ENCODE measurements at places on chromosomes 2 and 18.

GRCh38 chr2:23746141-23746863, 180.6 kb downstream of the ATAD2B start:
- DNase-seq = no peak

DNA sequence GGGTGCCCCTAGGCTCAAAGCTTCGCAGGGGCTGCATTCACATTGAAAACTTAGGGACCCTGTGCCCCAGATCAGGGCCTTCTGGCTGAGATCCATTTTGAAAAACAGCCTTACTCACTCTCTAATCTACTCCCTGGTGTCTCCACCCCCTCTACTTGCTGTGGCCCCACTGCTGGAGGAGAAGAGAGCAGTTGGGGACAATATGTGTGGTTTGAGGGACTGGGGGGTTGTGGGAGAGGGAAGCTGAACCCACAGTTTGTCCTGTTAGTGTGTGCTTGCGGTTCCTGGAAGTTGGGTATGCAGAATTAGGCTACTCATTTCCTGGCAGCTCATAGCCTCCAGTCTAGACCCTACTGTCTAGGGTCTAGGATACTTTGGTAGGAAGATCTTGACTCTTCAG, 211.4 kb downstream of the PRKCE start:
- no peak for DNase-seq

DNA sequence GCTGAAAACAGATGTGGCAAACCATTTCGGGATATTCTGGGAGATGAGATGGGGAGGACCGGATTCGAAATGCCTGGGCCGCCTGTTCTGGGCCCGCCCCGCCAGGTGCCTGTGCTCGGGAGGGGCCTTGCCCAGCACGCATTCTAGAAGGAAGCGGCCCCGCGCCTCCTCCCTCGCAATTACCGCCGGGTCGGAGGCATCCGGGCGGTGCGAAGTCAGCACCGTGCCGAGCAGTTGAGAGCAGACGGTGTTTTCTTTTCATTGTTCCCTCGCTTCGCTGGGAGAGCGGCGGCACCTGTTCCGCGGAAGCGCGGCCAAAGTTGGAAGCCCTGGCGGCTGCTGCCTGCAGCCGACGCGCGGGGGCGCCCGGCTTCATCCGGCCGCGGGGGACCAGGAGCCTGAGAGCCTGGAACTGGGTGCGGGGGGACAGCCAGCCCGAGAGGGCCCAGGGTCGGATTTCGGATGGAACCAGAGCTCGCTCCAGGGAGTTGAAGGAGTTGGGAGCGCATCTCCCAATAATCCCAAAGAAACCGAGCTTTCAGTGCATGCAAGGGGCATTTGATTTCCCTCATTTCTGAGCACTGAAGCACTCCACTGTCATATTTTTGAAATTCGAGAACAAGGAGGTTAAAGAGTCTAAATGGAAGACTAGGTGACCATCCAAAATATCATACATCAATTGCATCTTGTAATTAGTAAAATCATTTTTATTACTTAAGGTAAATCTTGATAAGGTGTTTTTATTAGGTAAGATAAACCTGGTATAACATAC, 241.8 kb upstream of the RAB12 start:
- DNase-seq = no peak

DNA sequence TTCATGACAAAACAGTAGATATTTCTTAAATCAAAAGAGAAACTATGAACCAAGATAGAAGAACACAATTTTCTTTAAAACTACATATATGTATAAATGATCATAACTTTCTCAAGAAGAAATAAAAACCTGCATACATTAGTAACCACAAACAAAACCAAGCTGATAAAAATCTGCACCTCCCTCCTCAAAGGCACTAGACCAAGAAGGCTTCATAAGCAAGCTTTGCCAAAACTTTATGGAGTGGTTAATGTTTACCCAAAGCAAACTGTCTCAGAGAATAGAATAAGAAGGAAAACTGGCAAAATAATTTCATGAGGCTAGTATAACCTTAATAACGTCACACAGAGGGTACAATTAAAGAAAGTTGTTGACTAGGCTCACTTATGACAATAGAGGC, 138.3 kb downstream of the ZBTB7C start:
- DNase-seq = no peak

GRCh38 chr2:205496370-205496769, 185.9 kb upstream of the NRP2 start:
- DNase-seq = no peak

DNA sequence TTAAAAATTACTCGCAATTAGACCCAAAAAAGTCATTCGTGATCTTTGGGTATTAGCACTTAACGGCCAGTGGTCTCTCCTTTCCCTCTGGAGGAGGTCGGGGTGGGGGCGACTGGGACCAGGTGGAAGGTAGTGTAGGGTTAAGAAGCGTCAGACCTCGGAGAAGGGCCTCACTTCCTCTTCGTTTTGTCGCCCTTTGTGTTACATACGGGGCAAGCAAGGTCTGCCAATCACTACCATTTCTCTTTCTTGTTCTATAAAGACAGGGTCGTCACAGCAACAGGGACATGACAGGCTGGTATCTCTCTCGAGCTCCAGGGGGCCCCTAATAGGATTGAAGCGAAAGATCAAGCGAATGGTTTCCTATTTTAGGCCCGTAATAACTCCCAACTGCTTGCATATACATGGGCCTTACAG, 136.6 kb downstream of the INSIG2 start:
- no peak for DNase-seq

GRCh38 chr2:238655198-238655860, 192.6 kb upstream of the TWIST2 start:
- DNase-seq = no peak

- DNase-seq = peak; percentile 91
These were observed 32.8 kb downstream of the LPIN2 start for GRCh38 chr18:2979871-2980790.

DNA sequence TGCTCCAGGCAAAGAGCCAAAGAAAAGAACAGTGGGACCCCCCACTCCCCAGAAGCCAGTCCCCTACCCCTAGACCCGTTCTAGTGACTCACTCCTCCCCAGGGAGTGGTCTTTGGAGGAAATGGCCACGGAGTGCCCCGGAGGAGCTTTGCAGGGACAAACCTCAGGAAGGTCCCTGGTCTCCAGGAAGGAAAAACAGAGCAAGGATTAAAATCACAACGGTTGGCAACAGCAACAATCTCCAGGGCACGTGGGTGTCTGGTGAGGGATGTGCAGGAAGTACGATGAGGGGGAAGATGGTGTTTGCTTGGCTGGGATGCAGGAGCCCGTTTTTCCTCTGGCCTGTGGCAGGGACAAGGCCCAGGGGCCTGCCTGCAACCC, 135.0 kb downstream of the SMAD2 start:
- no peak for DNase-seq

DNA sequence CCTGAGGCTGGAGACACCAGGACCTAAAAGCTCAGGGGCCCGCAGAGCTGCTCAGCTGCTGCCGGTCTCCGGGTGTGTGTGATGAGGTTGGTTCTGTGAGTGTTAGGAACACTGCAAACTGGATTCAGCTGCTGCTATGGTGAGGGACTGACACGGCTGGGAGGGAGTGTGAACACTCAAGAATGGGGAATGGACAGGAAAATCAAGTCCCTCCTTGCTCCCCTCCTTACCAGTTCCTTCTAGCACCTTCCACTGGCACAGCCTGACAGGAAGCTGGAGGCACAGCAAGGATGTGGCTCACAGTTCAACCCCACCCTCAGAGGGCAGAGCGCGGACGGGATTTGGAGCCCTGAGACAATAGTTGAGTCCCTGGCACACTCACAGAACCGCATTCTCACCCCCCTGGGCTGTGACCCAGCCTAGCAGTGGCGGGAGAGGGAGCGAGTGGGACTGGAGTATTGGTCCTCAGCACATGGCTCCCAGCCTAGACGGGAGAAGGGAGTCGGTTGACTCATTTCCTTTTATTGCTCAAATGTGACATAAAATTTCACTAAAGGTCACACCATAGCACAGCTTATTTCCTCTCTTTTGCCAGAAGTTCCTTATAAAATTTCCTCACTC, 42.5 kb downstream of the LRRC30 start:
- DNase-seq = no peak

DNA sequence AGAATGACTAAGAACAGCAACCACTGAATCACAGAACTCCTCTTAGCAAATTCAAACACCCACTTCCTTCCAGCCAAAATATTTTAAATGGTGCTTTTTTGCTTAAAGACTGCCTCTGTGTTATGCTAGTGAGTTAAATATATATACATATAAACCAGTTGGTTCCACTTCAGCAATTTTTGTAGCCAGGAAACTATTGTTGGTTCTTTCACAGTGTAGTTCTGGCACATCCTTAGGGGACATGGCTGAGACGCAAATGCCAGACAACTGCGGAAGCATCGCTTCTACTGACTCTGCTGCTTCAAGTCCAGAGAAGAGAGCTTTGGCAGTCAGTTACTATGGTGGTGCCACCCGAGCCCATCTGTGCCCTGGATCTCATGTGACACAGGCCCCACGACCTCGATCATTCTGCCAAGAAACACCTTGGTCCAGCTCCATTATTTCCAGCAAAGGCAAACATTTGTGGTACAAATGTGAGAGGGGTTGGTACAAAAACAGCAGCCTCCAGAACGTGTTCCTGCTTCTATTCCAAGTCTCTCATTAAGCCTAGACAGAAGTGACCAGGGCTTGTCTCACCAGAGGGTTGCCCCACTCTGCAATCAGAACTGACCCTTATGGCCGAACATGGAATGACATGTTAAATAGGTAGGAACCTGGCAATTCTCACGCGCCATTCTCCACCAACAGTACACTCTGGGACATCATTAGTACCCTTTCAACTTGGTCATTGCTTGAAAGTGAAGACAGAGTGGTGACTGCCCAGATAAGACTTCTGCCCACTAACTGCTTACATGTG, 117.8 kb upstream of the NRP2 start:
- no peak for DNase-seq

GRCh38 chr2:74502720-74503505, 3.5 kb upstream of the LBX2 start:
- DNase-seq = peak; percentile 64

GRCh38 chr18:74528478-74528877, 5.8 kb upstream of the CNDP1 start:
- DNase-seq = no peak

DNA sequence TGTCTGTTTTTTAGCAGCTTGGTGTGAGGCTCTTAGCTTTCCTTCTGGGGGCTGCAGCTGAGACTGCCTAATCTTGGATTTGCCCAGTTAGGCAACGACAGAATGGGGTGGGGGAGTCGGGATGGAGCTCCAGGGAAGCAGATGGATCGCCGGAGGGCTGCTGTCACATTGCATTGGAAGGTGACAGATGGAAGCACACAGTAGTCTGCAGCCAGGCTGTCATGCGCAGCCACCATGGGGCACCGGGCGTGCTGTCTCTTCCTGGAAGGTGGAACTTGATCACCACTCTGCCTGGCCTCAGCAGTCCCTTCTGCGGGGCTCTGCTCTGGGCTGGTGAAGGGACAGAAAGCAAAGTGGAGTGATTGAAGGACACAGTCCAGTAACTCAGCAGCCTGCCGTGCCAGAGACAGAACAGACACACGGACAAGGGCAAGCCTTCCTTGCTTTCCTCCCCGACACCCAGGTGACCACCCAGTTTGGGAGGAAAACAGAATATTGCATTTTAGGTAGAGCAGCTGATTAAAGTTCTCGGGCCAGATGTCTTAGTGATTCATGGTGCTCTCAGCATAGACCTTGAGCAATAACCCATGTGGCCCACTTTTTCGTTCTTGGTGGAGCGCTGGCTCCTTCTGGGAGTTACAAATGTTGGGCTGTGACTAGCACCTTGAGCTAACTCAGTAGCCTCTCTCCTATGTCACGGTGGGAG, 40.9 kb downstream of the RNF144A start:
- no peak for DNase-seq

DNA sequence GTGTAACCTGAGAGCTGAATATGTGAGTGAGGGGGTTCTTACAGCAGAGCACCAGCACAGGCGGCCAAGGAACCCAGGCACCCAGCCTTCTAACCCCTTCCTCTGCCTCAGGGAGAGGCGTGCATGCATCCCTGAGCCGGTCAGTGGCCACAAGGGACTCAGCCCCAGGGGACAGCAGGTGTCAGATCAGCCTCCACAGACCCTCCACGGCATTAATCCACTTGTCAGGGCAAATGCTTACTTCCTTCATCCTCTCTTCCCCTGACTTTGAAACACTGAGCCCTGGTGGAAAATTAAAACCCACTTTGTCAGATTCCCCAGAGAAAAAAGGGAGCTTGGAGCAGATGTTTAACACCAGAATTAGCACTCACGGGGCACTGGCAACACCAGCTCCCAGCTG, 60.5 kb upstream of the SMAD2 start:
- DNase-seq = no peak

- no peak for DNase-seq
These were observed 575.2 kb downstream of the PIK3C3 start for GRCh38 chr18:42530276-42530675.

GRCh38 chr18:37242091-37242490, 323.5 kb downstream of the CELF4 start:
- no peak for DNase-seq

GRCh38 chr2:69770193-69770702, 28.3 kb downstream of the ANXA4 start:
- DNase-seq = peak; percentile 55

GRCh38 chr2:152034257-152034801, 64.5 kb downstream of the CACNB4 start:
- DNase-seq = no peak

- DNase-seq = no peak
These were observed 76.9 kb downstream of the KIAA2012 start for GRCh38 chr2:202149936-202150335.

GRCh38 chr2:156380117-156380645, 47.7 kb upstream of the NR4A2 start:
- no peak for DNase-seq

DNA sequence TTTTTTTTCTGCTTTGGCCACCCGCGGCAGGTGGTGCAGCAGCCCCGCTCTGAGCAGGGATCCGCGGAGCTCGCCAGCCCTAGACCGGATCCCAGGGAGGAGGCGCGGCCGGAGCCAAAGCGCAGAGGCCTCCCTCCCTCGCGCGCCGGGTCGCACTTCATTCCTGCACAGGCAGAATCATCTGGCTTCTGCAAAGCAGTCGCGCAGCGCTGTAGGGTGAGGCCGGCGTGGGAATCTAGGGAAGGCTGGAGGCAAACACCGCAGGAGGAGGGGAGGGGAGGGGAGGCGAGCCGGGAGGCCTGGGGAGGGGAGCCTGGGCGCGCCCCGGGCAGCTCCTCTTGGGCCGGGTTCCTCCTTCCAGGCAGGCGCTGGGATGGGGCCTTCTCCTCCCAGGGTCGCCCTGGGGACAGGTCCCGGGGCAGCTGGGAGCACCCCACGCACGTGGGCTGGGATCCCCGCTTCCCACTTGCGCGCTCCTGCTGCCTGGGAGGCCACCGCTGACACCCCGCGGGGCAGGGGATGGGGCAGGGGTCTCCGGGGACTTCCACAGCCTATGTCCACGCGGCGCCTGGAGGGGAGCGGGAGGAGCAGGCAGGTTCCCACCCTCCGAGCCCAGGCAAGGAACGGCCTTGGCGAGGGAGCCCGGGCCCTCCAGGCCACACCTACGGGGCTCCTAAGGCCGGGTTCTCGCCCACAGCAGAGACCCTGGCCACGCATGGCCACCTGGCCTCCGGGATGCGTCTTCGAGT, 45.0 kb downstream of the MBP start:
- no peak for DNase-seq
